NCI-H1930 (cell line): ENCODE measurements at places on chromosomes 7 and 10.
A peak's percentile ranks its signal among the peaks of the same experiment; 100 is the strongest.

DNA sequence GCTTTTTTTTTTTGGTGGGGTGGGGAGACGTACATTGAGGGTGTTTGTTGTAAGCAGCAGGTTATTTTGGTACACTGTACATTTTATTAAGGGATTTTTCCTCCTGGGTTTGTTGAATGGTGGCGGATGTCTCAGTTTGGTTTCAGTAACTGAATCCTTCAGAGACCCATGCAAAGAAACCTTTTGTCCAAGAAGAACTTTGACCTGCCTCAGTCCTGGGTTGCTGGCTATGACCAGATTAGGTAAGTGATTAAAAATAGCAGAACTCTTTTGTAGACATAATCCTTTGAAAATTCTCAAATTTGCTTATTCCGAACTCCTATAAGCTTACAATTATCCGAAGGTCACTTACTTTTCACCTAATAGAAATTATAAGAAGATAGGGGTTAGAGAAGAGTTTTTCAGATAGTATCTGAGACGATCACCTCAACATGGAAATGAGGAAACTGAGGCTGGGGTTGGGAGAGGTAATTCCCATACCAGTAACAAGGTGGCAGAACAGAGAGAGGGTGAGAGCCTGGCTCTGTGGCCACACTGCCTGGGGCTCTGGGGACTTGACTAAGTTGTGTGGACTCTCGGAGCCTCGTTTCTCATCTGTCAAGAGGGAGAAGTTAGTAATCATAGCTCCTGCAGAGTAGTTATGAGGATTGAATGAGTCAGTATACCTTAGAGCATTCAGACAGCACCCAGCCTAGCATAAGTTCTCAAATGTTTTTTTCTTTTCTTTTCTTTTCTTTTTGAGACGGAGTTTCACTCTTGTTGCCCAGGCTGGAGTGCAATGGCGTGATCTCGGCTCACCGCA lies 87.4 kb downstream of the CCNY start:
- DNase-seq, result no peak

- DNase-seq, result no peak
Observed at GRCh38 chr7:2182461-2182860, 50.3 kb downstream of the MAD1L1 start.

DNA sequence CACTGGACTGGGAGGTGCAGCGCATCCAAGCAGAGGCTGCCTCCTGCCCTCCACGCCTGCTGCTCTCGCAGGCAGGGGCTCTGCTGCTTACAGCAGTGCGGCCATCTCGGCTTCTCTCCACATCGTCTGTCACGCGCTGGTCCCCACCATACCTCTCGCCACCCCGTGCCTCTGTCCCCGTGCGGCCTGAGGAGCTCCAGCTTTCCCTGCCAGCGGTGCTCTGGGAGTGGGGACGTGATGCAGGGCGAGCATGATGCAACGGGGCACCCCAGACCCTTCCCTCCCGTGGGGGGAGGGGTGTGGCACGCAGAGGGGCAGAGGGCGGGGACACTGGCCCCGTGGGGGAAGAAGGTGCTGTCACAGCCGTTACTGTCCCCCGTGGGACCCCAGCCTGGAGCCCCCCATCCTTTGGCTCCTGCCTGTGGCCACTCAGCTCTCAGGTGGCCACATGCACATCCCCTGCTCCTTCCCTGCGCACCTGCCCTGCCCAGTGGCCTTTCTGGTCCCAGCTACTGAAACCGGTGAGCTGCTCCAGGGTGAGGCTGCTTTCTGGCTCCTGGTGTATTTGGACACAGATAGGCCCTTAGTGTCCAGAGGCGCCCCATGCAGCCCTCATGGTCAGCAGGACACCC lies 9.0 kb downstream of the GET4 start:
- DNase-seq, result no peak

DNA sequence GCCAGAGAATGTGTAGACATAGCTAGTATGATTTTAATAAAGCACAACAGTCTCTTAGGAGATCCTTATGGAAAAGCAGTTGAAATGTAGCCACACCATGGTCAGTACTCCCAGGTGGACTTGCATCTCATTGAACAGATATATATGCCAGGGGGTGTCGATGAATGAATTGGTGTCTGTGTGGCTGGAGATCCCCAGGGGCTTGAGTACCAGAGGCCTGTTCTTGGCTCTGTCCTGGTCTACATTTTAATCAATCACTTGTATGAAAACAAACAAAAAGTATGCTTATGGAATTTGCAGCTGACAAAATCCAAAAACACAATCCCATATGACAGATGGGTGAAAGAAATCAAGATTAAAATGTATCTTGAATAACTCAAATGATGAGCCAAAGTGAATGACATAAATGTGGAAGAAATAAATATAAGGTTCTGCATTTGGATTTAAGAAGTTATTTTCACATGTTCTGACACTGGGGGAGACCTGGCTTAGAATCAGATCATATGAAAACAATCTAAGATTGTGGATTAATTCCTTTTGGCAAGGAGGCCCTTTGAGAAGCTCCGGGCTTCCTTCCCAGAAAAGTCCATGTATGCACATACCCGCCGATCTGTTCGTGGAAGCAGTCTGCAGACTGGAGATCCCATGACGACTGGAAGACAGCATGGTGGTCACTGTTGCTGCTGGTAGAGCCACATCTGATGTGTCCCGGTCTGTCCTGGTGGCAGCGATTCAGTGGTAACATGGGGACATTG lies 15.6 kb downstream of the CLEC2L start:
- no peak for DNase-seq

DNA sequence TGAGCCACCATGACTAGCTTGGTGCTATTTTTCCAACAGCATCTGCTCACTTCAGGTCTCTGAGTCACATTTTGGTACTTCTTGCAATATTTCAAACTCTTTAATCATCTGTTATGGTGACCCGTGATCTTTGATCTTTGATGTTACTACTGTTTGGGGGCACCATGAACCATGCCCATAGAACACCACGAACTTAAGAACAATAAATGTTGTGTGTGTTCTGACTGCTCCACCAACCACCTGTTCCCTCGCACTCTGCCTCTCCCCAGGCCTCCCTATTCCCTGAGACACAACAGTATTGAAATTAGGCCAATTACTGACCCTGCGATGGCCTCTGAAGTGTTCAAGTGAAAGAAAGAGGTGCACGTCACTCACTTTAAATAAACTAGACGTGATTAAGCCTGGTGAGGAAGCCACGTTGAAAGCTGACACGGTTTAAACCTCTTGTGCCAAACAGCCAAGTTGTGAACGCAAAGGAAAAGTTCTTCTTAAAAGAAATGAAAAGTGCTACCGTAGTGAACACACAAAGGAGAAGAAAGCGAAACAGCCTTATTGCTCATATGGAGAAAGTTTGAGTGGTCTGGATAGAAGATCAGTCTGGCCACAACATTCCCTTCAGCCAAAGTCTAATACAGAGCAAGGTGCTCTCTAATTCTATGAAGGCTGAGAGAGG lies 27.2 kb upstream of the ATP6V0A4 start:
- DNase-seq, result no peak

GRCh38 chr7:96789914-96790313 lies 80.3 kb upstream of the SEM1 start:
- no peak for DNase-seq

- DNase-seq, result no peak
Observed at GRCh38 chr10:106740-107139, 28.5 kb upstream of the ZMYND11 start.

DNA sequence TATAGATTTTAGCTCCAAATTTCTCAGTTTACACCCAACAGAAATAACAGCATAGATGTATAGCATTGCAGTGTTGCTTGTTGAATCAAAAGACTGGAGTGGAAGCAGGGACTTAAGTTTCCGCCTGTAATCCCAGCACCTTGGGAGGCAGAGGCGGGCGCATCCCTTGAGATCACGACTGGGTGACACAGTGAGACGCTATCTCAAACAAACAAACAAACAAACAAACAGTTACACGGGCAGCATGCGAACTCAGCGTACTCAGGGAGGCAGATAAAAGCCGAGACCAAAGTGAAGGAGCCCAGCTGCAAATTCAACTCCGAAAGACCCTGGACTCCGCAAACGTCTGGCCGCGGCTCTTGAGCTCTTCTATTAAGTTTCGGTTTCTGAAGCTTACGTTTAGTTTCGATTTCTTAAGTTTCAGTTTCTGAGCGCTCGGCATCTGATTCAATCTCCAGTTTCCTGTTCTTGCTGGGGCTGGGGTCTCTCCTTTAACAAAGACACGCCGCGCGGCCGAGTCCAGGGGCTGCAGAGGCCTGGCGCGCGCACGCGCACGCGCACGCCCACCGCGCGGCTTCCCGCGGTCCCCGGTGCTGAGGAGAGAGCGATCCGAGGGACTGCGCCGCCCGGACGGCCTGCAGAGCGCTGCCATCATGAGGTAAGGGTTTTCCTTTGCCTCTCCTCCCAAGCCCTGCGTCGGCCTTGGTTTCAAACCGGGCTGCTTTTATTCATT lies at the start of gene IFIT5:
TSS of gene IFIT5 (plus strand) at position 423 of the 733 bp plus-strand sequence. CDS start at position 654, 231 bp downstream.
- peak; percentile 32 for DNase-seq

DNA sequence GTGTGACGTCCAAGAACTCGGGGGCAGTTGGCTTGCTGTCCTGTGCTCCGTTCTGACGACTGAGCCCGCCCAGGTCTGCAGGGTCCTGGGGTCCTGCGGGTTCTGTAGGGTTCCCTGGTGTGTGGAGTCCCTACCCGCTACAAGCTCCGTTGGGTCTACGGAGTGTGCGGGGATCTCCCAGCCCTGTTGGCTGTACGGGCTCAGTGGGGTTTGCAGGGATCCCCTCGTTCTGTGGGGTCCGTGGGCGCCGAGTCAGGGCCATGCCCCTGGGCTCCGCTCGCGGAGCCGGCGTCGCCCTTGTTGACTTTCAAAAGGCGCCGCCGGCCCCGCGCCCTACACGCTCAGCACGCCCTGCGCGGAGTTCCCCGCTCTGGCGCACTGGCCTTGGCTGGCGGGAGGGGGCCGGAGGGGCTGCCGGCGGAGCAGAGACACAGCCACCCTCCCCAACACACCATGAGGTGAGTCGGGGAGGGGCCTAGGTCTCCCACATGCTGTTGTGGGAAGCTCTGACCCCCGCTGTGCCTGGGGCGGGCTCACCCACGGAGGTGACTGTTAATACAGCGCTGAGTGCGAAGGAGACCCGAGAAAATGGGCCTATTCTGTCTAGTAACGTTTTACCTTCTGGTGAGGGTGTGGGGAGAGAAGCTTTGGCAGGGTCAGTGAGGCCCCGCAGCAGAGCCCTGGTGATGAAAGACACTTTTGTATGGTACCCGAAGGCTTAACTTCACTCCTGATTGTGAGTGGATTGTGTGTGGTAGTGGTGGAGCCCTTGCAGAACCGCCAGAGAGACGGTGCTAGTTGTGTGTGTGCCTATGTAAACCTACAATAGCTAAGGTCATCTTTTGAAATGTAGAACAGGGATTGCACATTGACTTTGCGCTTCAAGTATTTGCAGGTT lies 8.1 kb downstream of the TASOR2 start:
- DNase-seq, result no peak

GRCh38 chr10:6667679-6668270 lies 87.7 kb upstream of the PRKCQ start:
- DNase-seq, result no peak

DNA sequence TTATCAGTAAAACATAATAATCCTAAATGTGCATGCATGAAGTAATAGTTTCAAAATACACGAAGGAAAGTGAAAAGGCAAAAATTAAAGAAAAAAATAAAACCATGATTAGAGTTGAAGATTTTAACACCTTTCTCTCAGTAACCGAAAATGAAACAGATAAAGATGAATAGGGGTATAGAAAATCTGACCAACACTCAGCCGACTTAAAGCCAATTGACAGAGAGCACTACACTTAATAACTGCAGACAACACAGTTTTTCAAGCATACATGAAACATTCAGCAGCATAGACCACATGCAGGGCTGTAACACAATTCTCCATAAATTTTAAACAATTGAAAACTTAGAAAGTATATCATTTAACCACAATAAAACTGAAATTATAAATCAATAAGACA lies 76.1 kb downstream of the CUBN start:
- DNase-seq, result no peak

DNA sequence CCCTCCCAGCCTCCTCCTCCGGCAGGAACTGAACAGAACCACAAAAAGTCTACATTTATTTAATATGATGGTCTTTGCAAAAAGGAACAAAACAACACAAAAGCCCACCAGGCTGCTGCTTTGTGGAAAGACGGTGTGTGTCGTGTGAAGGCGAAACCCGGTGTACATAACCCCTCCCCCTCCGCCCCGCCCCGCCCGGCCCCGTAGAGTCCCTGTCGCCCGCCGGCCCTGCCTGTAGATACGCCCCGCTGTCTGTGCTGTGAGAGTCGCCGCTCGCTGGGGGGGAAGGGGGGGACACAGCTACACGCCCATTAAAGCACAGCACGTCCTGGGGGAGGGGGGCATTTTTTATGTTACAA lies 83.3 kb downstream of the PAX2 start:
- peak; percentile 11 for DNase-seq

GRCh38 chr10:93849593-93849992 lies 44.2 kb upstream of the SLC35G1 start:
- DNase-seq, result no peak

- DNase-seq, result no peak
Observed at GRCh38 chr7:156669035-156669828, 28.7 kb downstream of the RNF32 start.

DNA sequence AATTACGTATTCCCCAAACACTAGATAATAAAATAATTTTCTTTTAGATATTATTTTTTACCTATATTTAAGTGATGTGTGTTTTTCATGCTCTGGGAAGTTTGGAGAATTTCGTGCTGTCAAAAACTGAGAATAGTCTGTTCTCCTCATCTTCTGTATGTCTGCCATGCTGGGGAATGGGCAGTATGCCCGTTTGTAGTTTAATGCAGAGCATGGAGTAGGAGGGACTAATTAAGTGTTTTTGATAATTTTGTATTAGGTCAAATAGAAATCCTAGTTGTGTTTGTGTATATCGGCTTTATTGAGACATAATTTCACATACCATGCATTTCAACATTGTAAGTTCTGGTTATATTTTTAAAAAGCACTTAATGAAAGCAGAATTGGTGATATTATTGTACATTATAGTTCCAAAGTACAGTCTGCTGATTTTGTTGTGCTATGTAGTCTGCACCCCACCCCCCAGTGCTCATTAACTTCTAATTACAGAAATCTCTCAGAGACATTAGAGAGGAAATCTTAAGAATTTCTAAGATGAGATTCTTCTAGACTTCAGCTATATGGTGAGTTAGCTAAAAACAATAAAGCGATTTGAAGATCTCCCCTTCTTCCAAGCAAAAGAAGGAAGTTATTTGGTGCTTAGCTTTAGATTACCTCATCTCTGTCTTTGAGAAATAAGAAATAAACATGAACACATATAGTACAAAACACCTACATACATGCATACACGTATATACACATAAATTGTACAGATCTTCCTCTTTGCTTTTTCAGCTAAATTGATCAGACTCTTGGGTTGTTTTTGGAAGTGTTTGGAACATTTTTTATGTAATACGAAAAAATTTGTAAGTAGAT lies 22.2 kb downstream of the ZRANB1 start:
- DNase-seq, result no peak

- DNase-seq, result no peak
Observed at GRCh38 chr10:67667035-67667425, 29.0 kb downstream of the CTNNA3 start.

GRCh38 chr10:78062296-78062695 lies 28.6 kb downstream of the RPS24 start:
- no peak for DNase-seq
